Activated CD4-positive, alpha-beta T cell treated with anti-CD3 and anti-CD28 coated beads, Interleukin-2, amount 50 U/mL, for 48 hours (primary cell): ENCODE measurements at places on chromosomes 2 and 18.

DNA sequence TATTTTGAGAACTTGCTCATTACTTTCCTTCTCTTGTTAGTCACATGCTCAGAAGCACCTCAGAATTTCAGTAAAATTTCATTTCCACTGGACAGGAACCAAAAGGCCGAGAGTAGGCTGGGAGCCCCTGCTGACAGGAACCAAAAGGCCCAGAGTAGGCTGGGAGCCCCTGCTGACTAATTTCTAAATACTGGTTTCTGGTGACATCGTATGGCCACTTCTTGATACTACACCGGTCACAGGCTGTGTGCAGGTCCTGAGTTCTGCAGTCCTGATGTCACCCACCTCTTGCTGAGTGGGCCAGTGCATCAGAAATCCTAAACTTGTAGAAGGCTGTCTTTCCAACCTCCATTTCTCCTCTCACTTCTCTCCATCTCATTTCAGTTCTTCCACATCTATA is 17.7 kb upstream of the EN1 start:
- DNase-seq: peak; percentile 11

- no peak for DNase-seq
These were observed 268.6 kb downstream of the EIPR1 start for GRCh38 chr2:3108710-3109702.

- no peak for DNase-seq
These were observed 326.4 kb downstream of the THSD7B start for GRCh38 chr2:137091704-137092103.

DNA sequence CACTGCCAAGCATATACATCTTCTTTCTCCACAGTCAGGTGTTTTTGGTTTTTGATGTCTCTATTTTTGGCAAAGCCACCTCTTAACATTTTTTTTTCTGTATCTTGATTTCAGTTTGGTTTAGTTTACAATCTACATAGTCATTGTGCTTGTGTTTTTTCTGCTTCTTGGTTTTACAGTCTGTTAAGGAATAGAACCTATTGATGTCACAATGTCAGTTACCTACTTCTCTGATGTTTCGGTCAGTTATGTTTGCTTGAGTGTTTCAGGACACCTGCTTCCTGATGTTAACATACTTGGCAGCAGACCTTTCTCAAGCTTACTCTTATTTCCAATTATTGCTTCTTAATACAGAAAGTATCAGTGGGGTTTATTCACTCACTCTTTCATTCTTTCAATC is 253.3 kb downstream of the SPAG16 start:
- no peak for DNase-seq

- DNase-seq: no peak
These were observed 552.3 kb upstream of the SETBP1 start for GRCh38 chr18:44128365-44128764.

GRCh38 chr2:159396799-159397198 is 110.3 kb upstream of the WDSUB1 start:
- DNase-seq: no peak

GRCh38 chr2:150129921-150130575 is 357.4 kb downstream of the RND3 start:
- DNase-seq: no peak

DNA sequence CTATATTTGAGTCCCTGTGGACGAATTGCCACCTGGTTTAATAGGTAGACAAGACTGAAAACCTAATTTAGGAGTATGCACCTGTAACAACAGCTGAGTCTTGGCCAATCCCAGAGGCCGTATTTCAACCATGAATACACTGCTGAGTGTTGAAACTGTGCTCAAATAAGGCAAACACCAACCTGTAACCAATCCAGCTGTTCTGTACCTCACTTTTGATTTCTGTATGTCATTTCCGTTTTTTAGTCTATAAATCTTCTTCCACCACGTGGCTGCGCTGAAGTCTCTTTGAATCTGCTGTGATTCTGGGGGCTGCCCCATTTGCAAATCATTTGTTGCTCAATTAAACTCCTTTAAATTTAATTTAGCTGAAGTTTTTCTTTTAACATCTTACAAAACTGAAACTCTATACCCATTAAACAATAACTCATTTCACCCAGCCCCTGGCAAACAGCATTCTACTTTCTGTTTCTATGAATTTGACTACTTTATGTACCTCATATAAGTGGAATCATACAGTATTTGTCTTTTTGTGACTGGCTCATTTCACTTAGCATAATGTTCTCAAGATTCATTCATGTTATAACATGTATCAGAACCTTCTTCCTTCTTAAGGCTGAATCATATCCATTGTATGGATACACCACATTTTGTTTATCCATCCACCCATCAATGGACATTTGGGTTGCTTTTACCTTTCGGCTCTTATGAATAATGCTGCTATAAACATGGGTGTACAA is 7.5 kb upstream of the YPEL5 start:
- DNase-seq: peak; percentile 31

GRCh38 chr2:71136174-71136573 is 5.7 kb downstream of the MPHOSPH10 start:
- no peak for DNase-seq

- no peak for DNase-seq
These were observed 267.8 kb downstream of the PID1 start for GRCh38 chr2:229003256-229003655.

- no peak for DNase-seq
These were observed 22.1 kb upstream of the ASB1 start for GRCh38 chr2:238404406-238405216.

- DNase-seq: no peak
These were observed 232.8 kb downstream of the GALR1 start for GRCh38 chr18:77482190-77483085.

DNA sequence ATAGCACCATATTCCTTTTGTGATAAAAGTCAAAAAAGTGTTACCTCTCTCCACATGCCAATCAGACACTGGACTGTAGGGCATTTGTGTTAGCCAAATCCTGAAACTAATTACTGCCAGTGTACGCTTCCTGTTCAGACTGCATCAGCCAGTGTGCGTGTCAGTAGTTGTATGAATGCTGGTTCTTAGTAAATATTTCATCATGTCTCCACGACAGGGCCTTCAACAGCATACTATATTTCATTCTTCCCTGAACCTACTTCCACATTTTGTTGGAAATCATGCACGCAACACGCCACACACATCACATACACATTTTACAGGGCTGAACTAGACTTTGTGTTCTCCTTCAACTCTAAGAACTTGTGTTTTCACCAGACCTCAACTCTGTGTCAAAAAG is 77.5 kb downstream of the EPB41L3 start:
- DNase-seq: no peak

DNA sequence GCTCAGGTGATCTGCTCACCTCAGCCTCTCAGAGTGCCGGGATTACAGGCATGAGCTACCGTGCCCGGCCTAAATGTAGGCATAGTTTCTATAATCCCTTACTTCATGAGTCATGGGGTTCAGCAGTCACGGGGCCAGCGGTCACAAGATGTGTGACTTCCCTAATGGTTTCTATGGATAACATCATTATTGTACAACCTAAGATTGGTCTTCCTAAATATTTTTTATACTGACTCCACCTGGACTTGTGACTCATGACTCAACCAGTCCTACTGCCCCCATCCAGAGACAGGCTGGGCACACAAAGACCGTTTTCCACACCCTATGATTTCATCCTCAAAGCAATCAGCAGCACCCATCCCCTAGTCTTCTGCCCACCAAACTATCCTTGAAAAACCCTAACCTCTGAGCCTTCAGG is 15.9 kb downstream of the FAM210A start:
- DNase-seq: no peak

GRCh38 chr18:63237881-63238692 is 81.5 kb downstream of the BCL2 start:
- DNase-seq: no peak

DNA sequence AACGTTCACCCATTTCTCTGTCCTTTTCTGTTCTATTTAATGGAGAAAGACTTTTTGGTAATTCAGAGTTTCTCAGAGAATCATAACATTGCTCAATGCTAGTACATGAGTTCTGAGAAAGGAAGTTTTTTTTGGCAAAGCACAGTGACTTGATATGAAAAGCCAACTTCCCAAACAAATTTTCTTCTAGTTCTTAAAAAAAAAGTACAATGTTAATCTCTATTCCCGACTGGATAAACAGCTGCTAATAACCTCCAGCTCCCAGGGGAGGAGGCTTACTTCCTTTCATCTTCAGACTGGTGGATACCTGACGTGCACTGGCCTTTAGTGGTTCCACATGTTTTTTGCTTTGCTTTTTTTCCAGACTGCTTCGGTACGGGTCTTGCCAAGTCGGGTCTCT is 284.6 kb upstream of the CCDC68 start:
- no peak for DNase-seq

DNA sequence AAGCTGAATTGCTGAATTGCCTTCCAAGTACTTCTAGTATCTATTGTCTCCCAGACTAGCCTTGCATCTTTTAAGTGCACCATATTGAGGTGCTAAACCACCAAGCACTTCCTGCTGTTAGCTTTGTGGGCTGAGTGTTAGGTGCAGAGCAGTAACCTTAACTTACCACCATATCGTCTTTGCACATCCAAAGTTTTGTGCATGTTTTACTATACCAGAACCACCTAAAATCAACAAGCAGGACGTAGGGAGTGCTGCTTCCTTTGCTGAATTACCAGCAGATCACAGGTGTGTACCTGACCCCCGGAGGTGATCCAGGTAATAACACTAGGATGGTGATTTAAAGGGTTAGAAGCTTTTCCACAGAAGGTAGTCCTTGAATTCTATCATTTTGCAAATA is 359.9 kb upstream of the HNRNPA3 start:
- DNase-seq: no peak

DNA sequence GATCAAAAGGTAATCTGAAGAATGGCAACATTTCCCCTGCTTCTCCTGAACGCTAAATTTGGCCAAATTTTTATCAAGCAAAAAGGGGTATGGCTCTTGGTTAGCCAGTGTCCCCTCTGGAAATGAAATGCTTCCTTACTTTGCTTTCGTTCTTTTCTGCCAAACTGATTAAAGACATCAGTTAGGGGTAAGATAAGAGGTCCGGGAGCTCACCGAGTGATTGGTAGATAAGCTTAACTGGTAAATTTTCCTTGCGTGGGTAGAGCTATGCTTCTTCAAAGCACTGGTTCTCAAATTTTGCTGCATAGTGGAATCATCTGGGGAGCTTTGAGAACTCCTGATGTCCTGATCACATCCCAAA is 62.7 kb upstream of the MAPRE2 start:
- DNase-seq: no peak

DNA sequence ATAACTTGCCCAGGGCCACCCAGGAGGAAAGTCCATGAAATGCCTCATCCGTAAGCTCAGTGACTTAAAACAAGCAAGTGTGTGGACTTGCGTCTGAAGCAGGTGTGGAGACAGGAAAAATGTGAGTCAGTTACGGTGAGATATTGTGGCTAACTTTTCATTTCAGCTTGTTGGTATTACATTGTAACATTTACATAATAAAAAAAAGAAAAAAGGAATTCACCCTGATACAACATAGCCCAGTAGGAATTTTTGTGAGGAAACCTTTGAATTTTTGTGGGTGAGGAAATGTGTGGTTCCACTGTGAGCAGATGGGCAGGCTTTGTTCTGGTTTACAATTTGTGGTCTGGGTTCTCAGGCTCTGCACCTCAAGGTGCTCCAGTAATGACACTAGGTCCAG is 33.7 kb upstream of the LYPD6B start:
- DNase-seq: no peak

- DNase-seq: peak; percentile 76
These were observed 681 bp downstream of the SPR start for GRCh38 chr2:72887740-72888437.

DNA sequence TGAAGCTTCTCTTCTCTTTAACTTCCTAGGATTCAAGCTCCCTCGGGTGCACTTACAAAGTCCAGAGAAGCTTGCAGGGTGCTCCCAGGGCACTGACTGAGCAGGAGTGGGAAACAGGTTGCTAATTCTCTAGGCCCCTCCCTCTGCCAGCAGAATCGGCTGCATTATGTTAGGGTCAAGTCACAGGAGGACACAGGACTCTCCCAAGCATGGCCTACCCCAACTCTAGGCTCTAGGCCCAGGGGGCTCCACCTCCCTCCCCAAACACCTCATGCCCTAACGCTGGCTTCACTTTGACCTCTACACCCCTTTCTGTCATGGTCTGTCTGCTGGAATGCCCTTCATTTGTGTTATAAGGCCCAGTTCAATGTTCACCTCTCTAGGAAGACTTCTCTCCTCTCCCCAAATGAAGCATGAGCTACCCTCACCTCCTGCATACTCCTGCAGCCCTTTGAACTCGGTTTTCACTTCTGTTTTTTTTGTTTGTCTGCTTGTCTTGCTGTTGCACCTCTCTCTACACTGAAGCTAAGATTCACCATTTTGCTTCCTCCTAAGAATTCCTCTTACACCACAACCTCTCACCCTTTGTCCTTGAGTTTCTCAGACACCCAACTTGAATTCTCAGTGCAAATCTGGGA is 521.8 kb upstream of the ID2 start:
- no peak for DNase-seq

DNA sequence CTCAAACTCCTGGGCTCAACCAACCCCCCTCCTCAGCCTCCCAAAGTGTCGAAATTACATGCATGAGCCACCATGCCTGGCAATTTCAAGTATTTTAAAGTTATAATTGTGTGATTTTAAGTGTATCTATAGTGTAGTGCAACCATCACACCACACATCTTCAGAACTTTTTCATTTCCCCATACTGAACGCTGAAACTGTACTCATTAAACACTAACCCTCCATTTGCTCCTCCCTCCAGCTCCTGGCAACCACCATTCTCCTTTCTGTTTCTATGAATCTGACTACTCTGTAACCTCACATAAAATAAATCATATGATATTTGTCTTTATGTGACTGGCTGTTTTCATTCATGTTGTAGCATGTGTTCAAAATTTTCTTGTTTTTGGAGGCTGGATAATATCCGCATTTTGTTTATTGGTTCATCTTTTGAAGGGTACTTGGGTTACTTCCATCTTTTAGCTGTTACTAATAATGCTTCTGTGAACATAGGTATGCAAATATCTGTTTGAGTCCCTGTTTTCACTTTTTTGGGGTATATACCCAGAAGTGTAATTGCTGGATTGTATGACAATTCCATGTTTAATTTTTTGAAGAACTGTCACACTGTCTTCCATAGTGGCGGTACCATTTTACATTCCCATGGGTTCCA is 188.2 kb downstream of the PLCL1 start:
- no peak for DNase-seq

DNA sequence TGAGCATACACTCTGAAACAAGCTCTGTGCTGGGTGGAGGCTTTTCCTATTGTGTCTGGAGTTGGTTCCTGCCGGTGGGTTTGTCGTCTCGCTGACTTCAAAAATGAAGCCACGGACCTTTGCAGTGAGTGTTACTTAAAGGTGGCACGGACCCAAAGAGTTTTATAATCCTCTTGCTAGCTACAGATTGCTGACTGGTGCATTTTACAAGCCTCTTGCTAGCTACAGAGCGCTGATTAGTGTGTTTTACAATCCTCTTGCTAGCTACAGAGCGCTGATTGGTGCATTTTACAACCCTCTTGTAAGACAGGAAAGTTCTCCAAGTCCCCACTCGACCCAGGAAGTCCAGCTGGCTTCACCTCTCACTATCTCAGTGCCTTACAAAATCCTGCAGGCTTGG is 15.3 kb downstream of the DCDC2C start:
- no peak for DNase-seq

GRCh38 chr18:35938562-35938961 is 33.9 kb upstream of the RMP24 start:
- DNase-seq: no peak

- no peak for DNase-seq
These were observed 13.1 kb upstream of the SUMO1 start for GRCh38 chr2:202251494-202251893.

GRCh38 chr2:128313091-128313836 is 5.4 kb downstream of the HS6ST1 start:
- DNase-seq: peak; percentile 35

GRCh38 chr18:44969214-44969795 is 288.6 kb downstream of the SETBP1 start:
- no peak for DNase-seq
